ENCODE measurements at places on chromosomes 1 and 21. TPM values are rescaled to one million over a fixed set of nuclear protein-coding genes. Genes with fewer than 3 reads are reported as not detected.

The SPATA46 gene
- not detected for total RNA-seq

The NFASC gene
- total RNA-seq, result 45.9 TPM

The SYNC gene
- total RNA-seq, result 32.8 TPM

The MAP10 gene
- 2.1 TPM for total RNA-seq

The HAO2 gene
- not detected for total RNA-seq

The TMOD4 gene
- not detected for total RNA-seq

The ROR1 gene
- 12.9 TPM for total RNA-seq

The RGS16 gene
- total RNA-seq, result 2.2 TPM

The ETV3 gene
- total RNA-seq, result 9.0 TPM
